Hematopoietic multipotent progenitor cell treated with erythropoietin and hydrocortisone succinate and interleukin-3 and kit ligand, for 8 days (in vitro differentiated cells): ENCODE measurements at places on chromosomes 12 and 14.
A peak's percentile ranks its signal among the peaks of the same experiment; 100 is the strongest.

DNA sequence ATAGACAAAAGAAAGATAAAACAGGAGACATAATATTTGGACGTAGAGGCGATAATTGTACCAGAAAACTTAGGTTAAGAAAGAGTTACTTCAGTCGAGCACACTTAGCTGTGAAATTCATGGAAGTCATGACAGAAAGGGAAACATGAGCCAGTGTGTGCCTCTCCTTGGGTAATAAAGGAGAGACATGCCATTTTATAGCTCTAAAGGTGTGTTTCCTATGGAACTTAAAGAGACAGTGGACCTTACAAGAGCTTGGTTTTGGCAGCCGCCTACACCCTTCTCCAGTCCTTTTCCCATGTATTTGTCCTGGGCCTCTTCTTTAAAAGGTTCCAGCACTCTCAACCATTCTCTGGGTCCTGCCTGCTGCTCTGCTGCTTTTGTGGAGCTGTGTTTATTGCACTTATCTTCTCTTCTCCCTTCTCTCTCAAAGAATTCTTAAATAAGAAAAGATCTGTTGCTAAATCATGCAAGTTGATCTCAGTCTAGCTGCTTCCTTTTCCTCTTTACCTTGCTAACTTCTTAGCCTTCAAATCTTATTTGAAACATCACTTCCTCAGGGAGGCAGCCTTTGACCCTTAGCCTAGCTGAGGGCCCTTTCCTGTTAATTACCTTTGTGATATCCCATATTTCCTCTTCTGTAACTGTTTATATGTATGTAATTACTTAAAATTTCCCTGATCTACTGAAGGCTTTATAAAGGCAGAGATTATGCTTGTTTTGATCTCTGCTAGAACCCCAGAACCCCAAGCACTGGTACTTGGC, 81.8 kb upstream of the EVL start:
- DNase-seq: no peak

DNA sequence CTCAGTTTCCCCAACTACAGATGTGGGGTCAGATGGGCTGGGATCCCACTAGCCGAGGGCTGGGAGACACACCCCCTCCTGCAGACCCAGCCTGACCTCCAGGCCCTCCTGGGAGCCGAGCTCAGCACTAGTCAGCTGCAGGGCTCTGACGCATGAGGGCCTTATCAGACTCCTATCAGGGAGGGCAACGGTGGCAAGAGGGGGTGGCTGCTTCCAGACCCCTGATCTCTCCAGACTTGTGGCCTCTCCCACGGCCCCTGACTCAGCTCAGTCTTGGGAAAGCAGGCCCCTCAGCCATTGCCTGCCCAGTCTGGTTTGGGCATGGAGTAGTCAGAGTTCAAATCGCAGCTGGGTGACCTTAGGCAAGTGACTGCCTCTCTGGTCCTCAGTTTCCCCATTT, 2.5 kb downstream of the RASAL1 start:
- DNase-seq: no peak

DNA sequence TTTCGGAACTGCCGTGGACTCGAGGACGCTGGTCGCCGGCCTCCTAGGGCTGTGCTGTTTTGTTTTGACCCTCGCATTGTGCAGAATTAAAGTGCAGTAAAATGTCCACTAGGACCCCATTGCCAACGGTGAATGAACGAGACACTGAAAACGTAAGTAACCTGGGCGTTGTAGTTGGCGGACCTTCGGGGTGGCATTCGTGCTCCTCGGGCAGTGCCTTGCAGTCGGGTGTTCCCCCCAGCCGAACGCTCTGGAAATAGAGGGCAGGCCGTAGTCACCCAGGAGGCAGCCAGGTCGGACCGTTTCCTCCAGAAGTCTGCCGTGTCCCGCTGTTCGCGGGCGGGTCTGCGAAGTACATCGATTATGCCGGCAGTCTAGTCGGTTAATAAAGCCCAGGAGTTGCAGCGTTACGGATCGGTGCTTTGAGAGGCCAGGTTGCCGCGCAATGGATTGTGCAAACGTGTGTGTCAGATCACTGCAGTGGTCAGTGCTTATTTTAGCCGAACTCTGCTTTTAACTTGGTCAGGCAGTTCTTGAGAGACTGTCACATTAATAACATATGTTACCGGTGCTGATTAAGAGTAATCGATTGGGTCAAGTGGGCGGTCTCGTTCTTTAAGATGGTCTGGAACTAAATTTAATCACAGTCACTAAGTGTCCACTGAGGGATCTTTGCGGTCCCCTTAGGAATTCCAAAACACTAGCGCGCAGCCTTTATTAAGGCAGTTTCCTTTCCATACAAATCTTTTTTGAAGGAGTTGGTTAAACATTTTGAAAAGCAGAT, 906 bp downstream of the MARK3 start:
- peak; percentile 44 for DNase-seq

GRCh38 chr12:99736760-99737269, 89.3 kb downstream of the GARIN6 start:
- DNase-seq: no peak

GRCh38 chr14:103356024-103356682, 22.1 kb downstream of the EIF5 start:
- peak; percentile 74 for DNase-seq

DNA sequence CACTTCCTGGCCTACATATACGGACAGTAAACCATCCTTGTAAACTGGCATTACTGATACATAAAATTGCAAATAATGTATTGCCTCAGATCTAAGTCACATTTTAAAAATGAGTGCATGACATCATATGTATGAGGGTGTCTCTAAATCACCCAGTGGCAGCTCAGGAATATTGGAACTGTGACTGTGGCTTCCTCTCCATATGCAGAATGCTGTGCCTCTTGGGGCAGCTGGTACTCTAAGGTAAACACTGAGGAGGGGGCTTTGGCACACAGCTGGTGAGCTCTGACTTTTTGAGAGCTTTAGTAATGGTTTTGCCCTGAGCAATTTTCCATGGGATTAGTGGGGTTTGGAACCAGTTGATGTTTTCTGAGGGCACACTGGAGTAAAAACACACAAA, 263.7 kb downstream of the BMP4 start:
- DNase-seq: no peak

DNA sequence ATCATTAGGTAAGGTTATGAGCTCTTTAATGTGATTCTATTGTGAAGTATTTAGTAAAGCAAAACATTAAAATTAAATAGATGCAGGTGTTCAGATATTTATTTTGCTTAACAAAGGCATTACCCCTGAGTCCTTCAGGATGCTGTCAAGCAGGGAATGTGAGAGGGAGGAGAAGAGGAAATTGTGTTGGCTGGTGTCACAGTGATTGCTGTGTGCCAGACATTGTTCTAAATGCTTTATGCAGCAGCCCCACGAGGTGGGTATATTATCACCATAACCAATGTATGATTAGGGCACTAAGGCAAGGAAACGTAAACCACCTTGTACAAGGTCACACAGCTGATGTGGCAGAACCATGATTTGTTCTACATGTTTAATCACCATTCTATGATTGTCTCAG, 80.1 kb downstream of the STAB2 start:
- DNase-seq: no peak

DNA sequence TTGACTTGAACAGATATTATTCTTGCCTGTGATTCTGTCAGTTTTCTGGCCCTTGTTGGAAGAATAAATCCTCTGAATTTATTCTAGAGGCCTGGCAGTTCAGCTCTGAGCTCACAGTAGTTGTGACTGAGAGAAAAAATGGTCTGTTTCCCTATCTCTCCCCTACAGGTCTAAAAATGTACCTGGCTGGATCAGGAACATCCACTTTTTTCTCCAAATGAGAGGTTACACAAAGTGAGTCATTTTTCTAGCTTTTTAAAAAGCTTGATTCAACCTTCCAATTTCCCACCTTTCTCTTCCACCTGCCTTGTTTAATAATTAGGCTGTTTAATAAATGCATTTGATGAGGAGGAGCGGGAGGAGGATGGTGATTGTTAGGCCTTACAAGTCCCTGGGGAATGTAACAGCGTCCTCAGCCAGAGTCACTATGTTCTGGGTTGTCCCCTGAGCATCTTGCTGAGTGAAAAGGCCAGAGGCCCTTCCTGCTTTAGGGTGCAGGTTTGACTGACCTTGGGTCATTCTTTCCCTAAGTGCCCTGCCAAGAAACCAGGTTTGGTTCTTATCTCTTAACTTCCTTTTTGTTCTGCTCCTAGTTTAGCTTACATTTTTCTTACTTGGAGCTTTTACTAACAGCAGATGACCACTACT, 91.7 kb upstream of the FUT8 start:
- no peak for DNase-seq

DNA sequence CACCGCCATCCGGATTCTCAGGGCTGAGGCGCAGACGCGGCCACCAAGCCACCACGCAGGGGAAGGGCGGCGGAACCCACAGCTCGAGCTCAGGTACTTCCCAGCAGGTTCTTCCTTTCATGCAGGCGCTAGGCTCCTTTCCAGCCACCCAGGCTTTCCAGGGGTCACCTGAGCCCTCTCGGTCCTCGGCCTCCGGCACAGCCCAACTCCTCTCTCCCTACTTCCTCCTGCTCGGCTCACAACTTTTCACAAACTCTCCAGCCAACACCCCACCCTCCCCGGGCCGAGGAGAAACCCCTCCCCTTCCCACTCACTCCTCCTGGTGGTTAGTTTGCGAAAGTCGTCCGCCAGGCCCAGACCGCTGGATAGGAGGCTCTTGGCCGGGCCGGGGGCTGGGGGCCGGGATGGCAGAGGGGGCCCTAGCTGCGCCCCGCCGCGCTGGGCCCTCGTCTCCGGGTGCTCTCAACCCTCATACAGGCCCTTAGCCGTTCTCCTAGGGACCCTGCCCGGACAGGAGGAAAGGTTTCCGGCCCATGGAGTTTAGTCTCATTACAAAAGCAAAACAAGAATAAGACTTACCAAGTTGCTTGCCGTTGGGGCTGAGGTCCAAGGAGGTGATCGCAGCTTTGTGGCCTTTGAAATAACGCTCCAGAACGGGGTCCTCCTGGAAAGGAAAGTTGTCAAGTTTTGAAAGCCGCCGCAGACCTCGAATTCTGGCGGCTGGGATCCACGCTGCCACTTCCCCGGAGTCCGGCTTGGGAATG, at the start of gene GALNT4:
Gene GALNT4 (minus strand): TSS at position 256 of the 764 bp plus-strand sequence. CDS start 247 bp downstream, at position 9.
- DNase-seq: peak; percentile 89

GRCh38 chr12:46389031-46389616, 16.6 kb upstream of the SLC38A2 start:
- no peak for DNase-seq

- DNase-seq: peak; percentile 56
Observed at GRCh38 chr12:122089077-122089476, 10.5 kb downstream of the MLXIP start.

- no peak for DNase-seq
Observed at GRCh38 chr12:125206711-125207110, 141.5 kb downstream of the AACS start.

- DNase-seq: peak; percentile 34
Observed at GRCh38 chr14:49962621-49963020, 69.7 kb downstream of the ARF6 start.

DNA sequence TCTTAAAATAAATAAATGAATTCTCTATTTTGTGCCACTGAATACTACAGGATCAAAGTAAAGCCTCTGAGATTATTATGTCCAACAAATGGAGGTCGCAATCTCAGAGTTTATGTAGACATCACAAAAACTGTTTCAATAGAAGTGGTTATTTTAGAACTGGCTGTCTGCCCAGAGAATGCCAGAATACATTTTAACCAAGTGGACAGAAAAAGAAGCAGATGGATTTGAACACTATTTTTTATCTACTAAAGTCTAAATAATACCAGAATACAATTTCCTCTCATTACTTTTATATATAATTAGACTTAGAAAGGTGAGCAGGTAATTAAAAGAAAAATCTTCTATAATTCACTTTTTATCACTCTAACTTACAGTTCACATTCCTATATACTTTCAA, 118.3 kb downstream of the MED13L start:
- no peak for DNase-seq

- DNase-seq: no peak
Observed at GRCh38 chr14:62896932-62897456, 148.3 kb downstream of the KCNH5 start.

DNA sequence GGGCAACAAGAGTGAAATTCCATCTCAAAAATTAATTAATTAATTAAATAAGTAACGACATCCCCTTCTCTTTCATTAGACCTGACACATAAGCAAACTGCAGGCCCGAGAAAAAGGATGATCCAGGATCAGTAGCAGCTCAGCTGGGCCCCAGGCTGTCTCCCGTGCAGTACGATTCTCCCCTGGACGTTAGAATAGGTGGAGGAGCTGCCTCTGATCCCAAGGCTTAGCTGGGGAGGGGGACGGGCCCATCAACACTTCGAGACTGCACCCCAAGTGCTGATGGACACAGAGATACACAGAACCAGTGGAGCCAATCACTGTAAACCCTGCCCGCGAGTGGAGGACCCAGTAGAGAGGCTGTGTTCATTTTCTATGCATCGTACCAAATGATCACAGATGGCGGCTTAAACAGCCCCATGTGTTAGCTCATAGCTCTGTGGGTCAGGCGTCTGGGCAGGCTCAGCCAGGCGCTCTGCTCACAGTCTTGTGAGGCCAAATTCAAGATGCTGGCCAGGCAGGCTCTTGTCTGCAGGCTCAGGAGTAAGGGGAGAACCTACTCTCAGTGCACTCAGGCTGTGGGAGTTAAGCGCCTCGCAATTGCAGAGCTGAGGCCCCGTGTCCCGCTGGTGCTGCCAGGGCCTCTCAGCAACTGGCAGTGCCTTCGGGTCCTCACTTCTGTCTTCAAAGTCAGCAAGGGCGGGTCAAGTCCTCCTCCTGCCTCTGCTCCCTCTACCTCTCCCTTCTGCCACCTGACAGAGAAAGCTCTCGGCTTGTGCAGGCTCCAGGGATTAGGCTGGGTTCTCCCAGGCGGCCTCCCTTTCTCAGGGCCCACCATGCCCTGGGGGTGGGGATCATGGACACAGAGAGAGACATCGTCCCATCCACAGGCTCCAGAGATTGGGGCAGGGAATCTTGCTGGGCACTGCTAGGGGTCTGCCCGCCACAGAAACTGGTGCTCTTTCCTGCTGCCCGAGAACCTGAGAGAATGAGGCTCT, 26.4 kb downstream of the RIMBP2 start:
- no peak for DNase-seq

DNA sequence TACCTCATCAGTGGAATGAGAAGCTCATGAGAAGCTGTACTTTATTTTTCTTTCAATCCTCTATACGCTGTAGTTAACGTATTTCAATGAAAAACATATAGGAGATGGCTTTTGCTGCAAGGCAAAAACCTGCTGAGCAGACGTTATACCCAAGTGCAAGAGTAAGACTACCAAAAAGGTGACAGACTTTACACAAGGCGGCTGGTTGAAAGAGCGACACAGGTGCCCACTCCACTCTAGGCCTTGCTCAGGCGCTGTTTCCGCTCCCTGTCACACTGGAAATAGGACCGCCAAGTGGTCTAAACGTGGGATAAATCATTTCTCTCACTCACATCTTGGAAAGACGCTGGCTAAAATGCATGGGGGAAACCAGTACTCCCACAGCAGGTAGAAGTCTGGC, 54.5 kb downstream of the PPP2R5C start:
- DNase-seq: no peak

- DNase-seq: no peak
Observed at GRCh38 chr12:120652656-120653435, 12.4 kb downstream of the CABP1 start.
